ENCODE measurements at places on chromosomes 1 and 21. TPM values are rescaled to one million over a fixed set of nuclear protein-coding genes. Genes with fewer than 3 reads are reported as not detected.

Gene CNR2
- polyA plus RNA-seq: 0.36 TPM

GRCh38 chr21:44884097-44884496, 10.6 kb upstream of the PTTG1IP start:
- no peak overlapping the region for H3K27ac ChIP-seq
- no peak overlapping the region for H3K4me3 ChIP-seq
- no peaks in the 10 kb centered on the region for H3K27me3 ChIP-seq
- peaks cover 31% of the 10 kb centered on the region for H3K36me3 ChIP-seq
- DNase-seq: no peak
- peaks cover 27% of the 10 kb centered on the region for H3K4me1 ChIP-seq

Gene KRTAP26-1
- polyA plus RNA-seq: not detected

- no peaks in the 10 kb centered on the region for H3K4me1 ChIP-seq
- H3K27me3 ChIP-seq: no peaks in the 10 kb centered on the region
- H3K36me3 ChIP-seq: no peaks in the 10 kb centered on the region
- no peak overlapping the region for H3K4me3 ChIP-seq
- no peak for DNase-seq
- no peak overlapping the region for H3K27ac ChIP-seq
Observed at GRCh38 chr1:218748071-218748470, 402.9 kb downstream of the TGFB2 start.

Gene RGS13
- polyA plus RNA-seq: not detected

- no peak for DNase-seq
- no peak overlapping the region for H3K4me3 ChIP-seq
- peaks cover 44% of the 10 kb centered on the region for H3K4me1 ChIP-seq
- H3K36me3 ChIP-seq: no peaks in the 10 kb centered on the region
Observed at GRCh38 chr1:116572771-116573430, 2.1 kb upstream of the CD58 start.

Gene TCHH
- polyA plus RNA-seq: not detected

Gene GNG4
- polyA plus RNA-seq: not detected

DNA sequence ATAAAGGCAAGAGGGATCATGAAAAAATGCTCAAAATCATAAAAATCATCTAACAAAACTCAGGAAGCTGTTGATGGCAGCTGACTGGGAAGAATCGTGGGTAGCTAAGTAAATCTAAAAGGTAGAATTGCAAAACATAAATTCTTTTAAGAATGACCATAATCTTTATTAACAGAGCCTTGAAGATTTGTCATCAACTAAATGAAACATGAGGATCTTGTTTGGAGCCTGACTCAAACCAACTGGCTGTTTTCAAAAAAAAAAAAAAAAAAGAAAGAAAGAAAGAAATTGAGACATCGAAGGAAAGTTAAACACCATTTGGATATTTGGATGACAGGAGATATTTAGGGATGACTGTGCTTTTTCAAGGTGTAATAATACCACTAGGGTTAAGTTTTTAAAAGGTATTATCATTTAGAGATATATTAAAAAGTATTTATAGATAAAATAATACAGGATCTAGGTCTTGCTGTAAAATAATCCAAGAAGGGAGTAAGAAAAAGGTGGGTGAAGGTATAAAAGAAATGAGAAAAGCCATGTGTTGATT, 48.6 kb downstream of the CD34 start:
- peaks cover 12% of the 10 kb centered on the region for H3K36me3 ChIP-seq
- no peak overlapping the region for H3K4me3 ChIP-seq
- peak overlapping the region; percentile 47 for H3K27ac ChIP-seq
- H3K4me1 ChIP-seq: peaks cover 98% of the 10 kb centered on the region
- no peak for DNase-seq

DNA sequence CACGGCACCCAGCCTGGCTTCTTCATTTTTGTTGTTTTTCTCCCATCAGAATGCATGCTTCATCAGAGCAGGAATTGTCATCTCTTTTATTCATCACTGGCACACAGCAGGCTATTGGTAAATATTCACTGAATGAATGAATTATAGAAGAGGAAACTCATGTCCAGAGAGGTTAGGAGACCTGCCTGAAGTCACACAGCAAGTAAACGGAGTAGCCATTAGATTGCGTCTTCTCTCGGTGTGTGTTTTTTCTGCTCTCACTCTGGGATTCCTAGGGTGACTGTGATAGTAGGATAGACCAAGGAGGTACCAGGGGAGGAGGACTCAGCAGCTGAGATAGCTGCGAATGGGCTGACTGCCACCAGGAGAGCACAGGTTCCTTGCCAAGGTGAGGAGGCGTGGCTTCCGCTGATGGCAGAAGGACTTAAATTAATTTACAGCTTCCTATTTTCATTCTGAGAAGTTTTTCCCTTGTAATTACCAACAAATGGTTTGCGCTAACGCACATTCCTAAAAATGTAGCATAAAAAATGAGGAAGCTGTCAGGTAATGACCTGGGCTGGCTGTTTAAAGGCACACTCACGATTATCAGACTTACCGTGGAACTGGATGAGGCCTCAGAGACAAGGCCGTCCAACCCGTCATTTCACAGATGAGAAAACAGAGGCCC, 4.5 kb upstream of the NCMAP start:
- no peak overlapping the region for H3K27ac ChIP-seq
- DNase-seq: no peak
- H3K4me1 ChIP-seq: peaks cover 10% of the 10 kb centered on the region
- no peaks in the 10 kb centered on the region for H3K36me3 ChIP-seq

Gene AQP10
- not detected for polyA plus RNA-seq

DNA sequence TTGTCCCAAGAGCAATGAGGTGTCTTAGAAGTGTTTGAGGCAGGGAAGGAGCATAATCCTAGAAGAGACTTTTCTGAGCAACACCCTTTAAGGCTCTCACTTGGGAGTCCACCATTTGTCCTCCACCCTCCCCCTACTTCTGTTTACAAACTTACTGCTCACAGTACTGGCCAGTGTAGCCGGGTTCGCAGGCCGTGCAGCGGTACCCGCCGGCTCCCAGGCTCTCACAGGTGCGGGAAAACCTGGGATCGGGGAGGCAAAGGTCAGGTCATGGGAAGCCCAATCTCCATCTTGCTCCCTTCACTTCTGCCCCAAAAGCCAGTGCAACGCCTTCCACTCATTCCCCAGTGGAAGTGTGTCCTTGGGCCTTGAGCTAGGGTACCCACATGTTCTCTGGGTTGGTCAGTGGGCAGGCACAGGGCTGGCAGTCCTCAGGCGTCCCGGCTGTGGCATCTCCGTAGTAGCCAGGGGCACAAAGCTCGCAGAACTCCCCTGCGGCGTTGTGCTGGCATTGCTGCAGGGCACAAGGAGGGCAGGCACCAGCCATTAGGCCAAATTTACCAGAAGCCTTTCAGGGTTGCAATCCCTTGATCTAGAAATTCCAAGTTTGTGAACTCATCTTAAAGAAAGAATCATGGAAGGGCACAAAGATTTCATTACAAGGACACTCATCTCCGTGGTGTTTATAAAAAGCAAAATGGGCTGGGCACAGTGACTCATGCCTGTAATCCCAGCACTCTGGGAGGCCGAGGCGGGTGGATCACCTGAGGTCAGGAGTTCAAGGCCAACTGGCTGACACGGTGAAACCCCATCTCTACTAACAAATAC, 49.8 kb downstream of the LDLRAD2 start:
- H3K4me3 ChIP-seq: no peak overlapping the region
- no peaks in the 10 kb centered on the region for H3K4me1 ChIP-seq
- H3K27ac ChIP-seq: no peak overlapping the region
- no peak for DNase-seq

Gene NR5A2
- polyA plus RNA-seq: not detected

- H3K27ac ChIP-seq: no peak overlapping the region
- no peaks in the 10 kb centered on the region for H3K4me1 ChIP-seq
- no peak for DNase-seq
- no peaks in the 10 kb centered on the region for H3K27me3 ChIP-seq
Observed at GRCh38 chr1:112239683-112240330, 156.2 kb upstream of the CTTNBP2NL start.

Gene CAMTA1
- polyA plus RNA-seq: 118 TPM
